ENCODE measurements at places on chromosomes 6 and 20. TPM values are rescaled to one million over a fixed set of nuclear protein-coding genes. Genes with fewer than 3 reads are reported as not detected.

The MCHR2 gene
- not detected for total RNA-seq

The LY6G5B gene
- total RNA-seq: 9.2 TPM

The DEFB132 gene
- total RNA-seq: not detected

DNA sequence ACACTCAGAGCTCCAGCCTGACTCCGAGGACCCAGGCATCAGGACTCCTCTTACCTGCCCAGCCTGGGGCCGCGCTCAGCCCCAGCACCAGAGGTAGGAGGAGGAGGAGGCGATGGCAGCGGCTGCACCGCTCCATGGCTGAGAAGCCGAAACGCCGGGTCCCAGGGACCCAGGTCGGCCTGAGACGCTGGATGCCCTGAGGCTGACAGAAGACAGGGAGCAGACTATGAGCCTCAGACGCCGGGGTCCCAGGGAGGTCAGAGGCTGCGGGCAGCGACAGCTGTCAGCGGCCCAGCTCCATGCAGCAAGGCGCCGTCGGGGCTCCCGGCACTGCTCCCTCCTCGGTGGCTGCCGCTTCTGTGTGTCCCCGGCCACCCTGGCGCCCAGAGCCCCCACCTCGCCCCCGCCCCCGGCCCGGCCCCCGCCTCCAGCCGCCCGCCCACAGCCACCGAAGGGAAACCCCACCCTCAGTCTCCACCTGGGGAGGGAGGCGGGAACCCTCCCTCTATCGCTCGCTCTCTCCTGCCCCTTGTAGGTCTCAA, at the start of gene COL11A2:
TSS of gene COL11A2 (minus strand) at position 363 of the 542 bp plus-strand sequence. CDS start at position 136, 227 bp downstream.
- H3K36me3 ChIP-seq: peaks cover 26% of the 10 kb centered on the region
- H3K27ac ChIP-seq: no peak within 1 kb of the TSS
- H3K4me1 ChIP-seq: peaks cover 21% of the 10 kb centered on the region
- H3K27me3 ChIP-seq: peaks cover 22% of the 10 kb centered on the region

GRCh38 chr6:160374836-160375560, 26.8 kb downstream of the SLC22A3 start:
- no peaks in the 10 kb centered on the region for H3K4me1 ChIP-seq
- H3K36me3 ChIP-seq: no peaks in the 10 kb centered on the region
- H3K4me3 ChIP-seq: no peak overlapping the region
- peaks cover 5% of the 10 kb centered on the region for H3K27me3 ChIP-seq
- no peak overlapping the region for H3K27ac ChIP-seq
- DNase-seq: no peak

- no peaks in the 10 kb centered on the region for H3K36me3 ChIP-seq
- no peak for DNase-seq
- no peak overlapping the region for H3K4me3 ChIP-seq
- H3K27ac ChIP-seq: no peak overlapping the region
- H3K27me3 ChIP-seq: no peaks in the 10 kb centered on the region
- peaks cover 45% of the 10 kb centered on the region for H3K4me1 ChIP-seq
Measured at GRCh38 chr6:13461805-13462204, 25.6 kb downstream of the GFOD1 start.

GRCh38 chr20:37827605-37828004, 75.3 kb upstream of the VSTM2L start:
- no peak for DNase-seq
- no peak overlapping the region for H3K27ac ChIP-seq
- H3K4me1 ChIP-seq: peaks cover 9% of the 10 kb centered on the region
- H3K27me3 ChIP-seq: no peaks in the 10 kb centered on the region

DNA sequence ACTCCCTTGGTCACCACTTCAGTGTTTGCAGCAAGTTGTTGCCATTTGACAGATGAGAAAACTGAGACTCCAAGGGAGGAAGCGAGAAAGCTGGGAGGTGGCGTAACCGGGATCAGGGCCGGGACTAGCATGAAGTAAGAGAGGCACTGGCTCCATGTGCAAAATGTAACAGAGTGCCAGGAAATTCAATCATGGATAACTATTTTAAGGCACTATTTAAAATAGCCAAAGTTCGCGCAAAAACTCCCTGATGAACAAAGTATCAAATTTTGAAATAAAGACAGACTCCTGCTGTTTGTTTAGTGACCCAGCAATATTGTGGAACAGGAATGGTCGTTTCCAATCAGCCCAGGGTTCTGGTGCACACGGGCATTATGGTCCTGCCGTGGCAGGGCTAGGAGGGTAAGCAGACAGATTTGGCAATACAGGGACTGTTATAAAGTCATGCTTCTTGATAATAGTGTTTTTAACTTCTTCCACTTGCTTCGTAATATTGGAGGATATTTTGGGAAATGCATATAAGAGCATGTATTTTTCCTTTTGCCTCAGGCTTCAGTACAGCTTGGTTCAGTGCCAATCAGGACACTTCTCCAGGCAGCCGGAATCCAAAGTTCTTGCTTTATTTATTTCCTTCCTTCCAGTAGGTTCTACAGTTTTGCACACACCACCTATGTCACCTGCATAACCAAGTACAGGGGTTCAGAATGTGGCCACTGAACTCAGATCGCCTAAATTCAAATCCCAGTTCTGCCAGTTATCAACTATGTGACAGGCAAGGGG, 141.6 kb downstream of the EYA2 start:
- H3K27ac ChIP-seq: no peak overlapping the region
- no peaks in the 10 kb centered on the region for H3K36me3 ChIP-seq
- no peaks in the 10 kb centered on the region for H3K4me1 ChIP-seq
- no peak overlapping the region for H3K4me3 ChIP-seq

DNA sequence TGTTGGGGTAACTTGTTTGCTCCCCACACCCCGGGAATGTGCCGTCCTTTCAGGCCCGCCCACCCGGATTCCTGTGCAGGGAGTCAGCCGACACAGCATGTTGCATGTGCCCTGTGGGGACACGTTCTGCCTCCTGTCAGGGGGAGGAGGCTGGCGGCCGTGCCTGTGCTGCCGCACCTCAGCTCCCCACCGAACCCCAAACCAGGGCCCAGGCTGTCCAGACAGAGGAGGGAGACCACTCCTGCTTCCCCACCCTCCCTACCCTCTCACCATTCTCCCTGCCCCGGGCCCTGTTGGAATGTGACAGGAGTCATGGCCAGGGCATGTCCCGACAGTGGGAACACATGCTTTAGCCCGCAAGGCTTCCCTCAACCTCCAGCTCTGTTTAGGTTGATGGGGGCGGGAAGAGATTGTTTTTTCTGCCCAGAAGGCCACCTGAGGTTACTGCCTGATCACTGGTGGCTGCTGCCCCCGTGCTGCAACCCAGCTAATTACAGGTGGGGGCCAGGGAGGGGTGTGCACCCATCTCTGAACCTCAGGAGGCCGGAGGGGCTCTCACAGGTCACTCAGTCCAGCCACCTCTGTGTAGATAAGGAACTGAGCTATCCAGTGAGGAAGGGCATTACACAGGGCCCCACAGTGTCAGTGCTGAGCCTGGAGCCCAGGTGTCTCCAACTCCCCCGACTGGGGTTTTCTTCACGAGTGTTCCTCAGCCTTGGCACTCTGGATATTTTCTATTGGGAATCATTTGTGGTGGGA, 13.6 kb downstream of the LRRC73 start:
- no peak overlapping the region for H3K4me3 ChIP-seq
- peaks cover 25% of the 10 kb centered on the region for H3K4me1 ChIP-seq
- no peaks in the 10 kb centered on the region for H3K27me3 ChIP-seq
- peak; percentile 34 for DNase-seq
- H3K27ac ChIP-seq: no peak overlapping the region
- H3K36me3 ChIP-seq: peaks cover 2% of the 10 kb centered on the region

DNA sequence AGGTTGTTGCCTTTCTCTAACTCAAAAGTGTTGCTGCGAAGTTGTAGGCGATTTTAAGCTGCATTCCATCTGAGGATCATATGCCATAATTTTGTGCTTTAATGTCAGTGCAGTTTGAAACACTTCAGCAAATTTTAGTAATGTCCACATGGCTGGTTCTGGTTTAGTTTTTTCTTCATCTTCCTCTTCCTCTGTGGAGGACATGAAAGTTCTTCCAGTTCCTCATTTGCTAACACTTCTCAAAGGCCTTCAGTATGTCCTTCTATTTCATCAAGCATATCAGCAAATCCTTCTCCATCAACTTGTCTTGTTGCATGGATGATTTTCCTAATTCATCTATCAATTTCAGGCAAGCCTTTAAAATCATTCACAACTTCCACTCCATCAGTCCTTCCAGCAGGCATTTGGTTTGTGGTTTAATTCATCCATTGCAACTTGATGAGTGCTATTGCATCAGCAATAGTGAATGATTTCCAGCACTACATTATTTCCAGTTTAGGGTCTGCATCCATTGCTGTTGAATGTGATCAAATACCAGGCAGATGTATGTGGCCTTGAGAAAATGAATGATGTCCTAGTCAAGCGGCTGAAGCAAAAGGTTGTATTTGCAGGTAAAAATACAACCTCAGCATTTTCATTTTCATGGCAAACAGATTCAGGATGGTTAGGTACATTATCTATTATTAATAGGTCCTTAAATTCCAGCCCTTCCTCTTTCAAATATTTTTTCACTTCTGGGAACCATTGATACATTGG, 20.2 kb downstream of the SHLD1 start:
- no peak overlapping the region for H3K27ac ChIP-seq
- peaks cover 17% of the 10 kb centered on the region for H3K36me3 ChIP-seq
- no peak overlapping the region for H3K4me3 ChIP-seq
- no peak for DNase-seq

DNA sequence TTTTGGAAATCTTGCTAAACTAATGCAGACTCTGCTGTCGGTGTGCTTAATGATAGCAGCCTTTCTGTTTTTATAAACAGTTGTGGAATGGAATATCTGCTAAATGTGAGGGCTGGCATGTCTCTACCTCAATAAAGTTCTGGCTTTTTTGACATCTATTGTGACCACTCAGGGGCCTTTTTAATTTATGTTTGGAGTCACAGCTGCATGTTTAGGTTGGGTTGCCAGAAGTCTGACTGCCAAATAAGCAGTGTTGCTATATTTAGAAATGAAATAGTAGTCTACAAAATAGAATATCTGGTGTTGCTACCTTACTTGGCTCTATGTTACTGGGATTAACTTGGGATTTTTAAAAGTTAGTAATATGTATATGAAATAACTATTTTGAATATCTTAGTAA, 125.1 kb upstream of the LOC128125822 start:
- no peak for DNase-seq
- H3K4me1 ChIP-seq: no peaks in the 10 kb centered on the region
- no peak overlapping the region for H3K4me3 ChIP-seq

DNA sequence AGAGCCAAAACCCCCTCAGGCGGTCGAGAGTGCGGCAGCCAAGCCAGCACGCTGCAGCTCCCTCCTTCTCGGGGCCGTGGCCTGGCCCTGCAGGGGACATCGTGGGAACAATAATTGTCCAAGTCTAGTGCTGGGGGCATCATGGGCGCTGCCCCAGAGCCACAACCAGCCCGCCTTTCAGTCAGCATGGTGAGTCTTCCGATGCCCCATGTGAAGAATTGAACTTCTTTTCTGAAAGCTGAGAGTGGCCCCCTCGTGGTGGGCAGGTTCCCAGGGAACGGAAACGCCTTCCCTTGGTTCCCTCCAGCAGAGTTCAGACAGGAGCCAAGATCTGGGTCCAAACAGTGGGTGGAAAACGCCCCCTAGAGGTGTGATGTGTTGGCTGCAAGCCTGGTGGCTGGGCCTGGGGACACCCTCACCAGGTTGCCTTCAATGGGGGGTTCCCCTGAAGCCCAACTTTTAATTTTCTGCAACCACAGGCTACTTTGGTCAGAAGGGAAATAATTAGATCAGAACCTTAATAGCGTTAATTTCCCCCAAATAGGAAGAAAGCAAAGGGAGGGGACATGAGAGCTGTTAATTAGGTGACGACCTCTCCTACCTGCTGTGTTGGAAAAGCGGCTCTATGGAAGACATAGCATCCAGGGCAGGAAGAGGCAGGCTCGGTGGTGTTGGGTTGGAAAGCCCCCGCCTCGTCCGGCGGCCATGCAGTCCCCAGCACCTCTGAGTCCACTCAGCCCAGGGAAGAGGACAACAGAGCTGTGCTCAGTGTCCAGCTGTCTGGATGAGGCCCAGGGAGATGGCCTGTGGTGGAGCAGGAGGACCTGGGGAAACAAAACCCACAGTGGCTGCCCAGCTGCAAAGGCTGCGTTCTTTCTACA, 4.7 kb upstream of the MRGBP start:
- H3K27me3 ChIP-seq: no peaks in the 10 kb centered on the region
- H3K27ac ChIP-seq: no peak overlapping the region
- peaks cover 26% of the 10 kb centered on the region for H3K4me1 ChIP-seq
- H3K36me3 ChIP-seq: no peaks in the 10 kb centered on the region
- no peak overlapping the region for H3K4me3 ChIP-seq
- peak; percentile 87 for DNase-seq

DNA sequence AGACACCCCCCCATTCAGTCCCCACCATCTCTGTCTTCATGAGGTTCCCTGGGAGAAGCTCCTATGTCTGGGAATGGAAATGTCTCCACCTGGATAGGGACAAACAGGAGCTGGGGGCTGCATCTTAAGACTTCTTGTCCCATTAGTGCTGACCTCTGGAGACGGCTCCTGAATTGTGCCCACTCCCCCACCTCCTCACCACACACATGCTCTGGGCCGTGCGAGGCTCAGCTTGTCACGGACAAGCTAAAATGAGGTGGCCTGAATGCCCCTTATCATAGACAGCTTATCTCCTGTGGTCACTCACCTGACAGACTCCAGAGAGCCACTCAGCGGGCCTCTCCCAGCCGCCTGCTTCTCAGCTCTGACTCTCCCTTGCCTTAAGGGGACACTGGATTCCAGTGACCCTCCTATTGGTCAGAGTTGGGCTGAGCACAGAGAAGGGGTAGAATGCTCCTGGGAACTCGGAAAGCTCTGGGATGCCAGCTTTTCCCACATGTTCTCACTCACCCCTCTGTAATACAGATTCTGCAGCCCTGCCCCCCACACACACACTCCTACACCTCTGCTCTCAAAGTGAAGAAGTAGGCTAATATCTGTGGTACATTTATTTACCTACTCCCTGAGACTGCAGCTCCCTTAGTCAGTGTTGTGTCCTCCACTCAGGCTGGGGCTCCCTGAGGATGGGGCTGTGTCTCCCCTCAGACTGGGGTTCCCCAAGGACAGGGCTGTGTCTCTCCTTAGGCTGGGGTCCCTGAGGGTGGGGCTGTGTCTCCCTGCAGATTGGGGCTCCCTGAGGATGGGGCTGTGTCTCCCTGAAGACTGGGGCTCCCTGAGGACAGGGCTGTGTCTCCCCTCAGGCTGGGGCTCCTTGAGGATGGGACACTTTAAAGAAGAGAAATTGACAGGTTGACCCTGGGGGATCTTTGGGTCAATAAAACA, 167.5 kb downstream of the VEGFA start:
- H3K4me1 ChIP-seq: no peaks in the 10 kb centered on the region
- H3K27me3 ChIP-seq: no peaks in the 10 kb centered on the region
- no peaks in the 10 kb centered on the region for H3K36me3 ChIP-seq
- no peak overlapping the region for H3K4me3 ChIP-seq

- no peak for DNase-seq
- no peak overlapping the region for H3K4me3 ChIP-seq
- peaks cover 24% of the 10 kb centered on the region for H3K4me1 ChIP-seq
Measured at GRCh38 chr20:10511170-10511508, 76.0 kb downstream of the SLX4IP start.

DNA sequence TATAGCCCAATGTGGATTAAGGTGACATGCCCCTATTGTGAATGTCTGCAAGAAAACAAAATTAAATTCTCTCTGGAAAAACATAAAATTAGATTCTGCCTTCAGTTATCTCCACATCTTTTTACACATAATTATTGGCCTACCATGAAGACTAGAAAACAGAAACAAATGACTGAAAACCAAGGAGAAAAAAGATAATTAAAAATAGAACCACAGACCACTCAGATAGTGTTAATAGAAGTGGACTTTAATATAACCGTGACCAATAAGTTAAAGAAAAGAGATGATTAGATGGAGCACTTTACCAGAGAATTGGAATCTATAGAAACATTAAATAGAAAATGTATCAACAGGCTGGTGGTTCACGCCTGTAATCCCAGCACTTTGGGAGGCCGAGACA, 445.7 kb downstream of the EPM2A start:
- DNase-seq: no peak
- H3K36me3 ChIP-seq: no peaks in the 10 kb centered on the region
- no peak overlapping the region for H3K27ac ChIP-seq
- H3K4me3 ChIP-seq: no peak overlapping the region
- H3K4me1 ChIP-seq: no peaks in the 10 kb centered on the region
- H3K27me3 ChIP-seq: no peaks in the 10 kb centered on the region
